CD8-positive, alpha-beta T cell (primary cell): ENCODE measurements at places on chromosomes 6 and 20.
A peak's percentile ranks its signal among the peaks of the same experiment; 100 is the strongest.

GRCh38 chr6:31769684-31770371 lies 7.3 kb downstream of the VWA7 start:
- DNase-seq = peak; percentile 64

DNA sequence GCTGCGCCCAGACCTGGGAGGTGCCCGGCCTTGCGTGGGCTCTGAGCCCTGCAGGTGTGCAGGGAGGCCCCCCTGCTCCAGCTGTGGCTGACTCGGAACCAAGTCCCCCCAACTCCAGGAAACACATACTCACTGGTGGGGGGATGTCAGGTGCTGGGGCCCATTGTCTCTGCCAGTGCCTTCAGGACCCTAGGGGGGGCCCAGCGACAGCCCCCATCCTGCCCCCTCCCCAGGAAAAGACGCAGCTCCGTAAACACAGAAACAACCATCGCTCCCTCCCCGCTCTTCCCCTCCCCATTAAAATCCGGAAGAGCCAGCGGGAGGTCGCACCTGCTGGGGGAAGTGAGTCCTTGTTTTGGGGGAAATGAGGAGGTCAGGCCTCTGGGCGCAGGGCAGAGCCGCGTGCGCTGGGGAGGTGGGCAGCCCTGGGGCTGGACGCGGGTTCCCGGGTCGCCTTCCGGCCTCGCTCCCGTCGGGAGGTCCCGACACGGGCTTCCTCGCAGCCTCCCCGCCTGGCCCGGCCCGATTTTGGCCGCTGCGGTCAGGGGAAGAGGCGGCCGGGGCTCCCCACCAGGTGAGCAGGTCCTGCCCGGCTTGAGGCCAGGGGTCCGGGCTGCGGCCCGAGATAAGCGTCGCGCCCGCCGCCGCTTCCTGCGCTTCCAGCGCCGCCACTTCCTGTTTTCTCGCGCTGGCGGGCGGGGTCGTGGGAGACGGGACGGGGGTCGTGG lies 6.2 kb downstream of the C20orf204 start:
- no peak for DNase-seq

- no peak for DNase-seq
Observed at GRCh38 chr6:38086346-38086745, 266.8 kb downstream of the ZFAND3 start.

- DNase-seq = peak; percentile 10
Observed at GRCh38 chr6:163711615-163712565, 297.4 kb downstream of the QKI start.

DNA sequence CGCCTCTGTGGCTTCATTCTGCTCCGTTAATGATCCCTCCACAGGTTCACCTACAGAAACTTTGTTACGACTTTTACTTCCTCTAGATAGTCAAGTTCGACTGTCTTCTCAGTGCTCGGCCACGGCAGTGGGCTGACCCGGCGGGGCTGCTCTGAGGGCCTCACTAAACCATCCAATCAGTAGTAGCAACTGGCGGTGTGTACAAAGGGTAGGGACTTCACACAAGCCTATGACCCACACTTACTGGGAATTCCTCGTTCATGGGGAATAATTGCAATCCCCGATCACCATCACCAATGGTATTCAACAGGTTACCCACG lies 1959.2 kb upstream of the DEFB115 start:
- DNase-seq = no peak

DNA sequence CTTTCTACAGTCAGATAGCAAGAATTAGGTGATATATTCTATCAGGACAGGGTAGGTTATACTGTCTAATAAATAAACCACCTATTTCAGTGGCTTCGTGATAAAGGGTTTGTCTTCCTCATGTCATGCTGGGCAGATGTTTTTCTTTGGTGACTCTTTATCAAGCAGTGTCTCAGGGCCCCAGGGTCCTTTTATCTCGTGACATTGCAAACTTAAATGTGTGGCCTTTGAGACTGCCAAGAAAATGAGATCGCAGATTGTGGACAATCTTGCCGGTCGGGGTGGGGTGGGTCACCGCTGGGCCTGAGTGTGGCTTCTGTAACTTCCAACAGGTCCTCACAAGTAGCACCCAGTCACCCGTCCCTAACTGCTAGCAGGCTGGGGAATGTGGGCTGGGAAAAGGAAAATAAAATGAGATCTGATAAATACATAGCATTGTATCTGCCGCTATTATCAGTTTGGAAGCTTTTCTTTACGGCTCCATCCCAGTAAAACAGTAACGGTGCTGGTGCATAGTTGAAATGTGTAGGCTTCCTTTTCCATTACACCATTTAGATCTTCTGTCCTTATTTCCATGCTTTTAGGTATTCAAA lies 50.5 kb upstream of the BMP6 start:
- no peak for DNase-seq

DNA sequence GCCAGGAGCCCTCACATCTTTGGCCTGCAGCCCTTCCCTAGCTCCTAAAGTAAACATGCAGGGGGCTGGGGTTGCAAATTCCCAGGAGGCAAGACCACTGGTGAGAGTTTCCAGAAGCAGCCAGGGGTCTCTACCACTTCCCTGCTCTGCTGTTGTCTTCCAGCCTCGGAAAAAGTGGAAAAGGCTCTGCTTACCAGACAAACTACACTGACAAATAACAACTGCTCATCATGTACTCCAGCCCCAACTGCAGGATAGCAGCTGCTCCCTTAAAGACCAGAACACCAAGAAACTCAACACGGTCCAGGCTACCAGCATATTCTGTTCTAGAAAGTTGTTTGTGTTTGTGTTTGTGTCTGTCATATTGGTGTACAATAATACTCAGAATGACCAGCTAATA lies 187.5 kb upstream of the MARCKS start:
- no peak for DNase-seq

DNA sequence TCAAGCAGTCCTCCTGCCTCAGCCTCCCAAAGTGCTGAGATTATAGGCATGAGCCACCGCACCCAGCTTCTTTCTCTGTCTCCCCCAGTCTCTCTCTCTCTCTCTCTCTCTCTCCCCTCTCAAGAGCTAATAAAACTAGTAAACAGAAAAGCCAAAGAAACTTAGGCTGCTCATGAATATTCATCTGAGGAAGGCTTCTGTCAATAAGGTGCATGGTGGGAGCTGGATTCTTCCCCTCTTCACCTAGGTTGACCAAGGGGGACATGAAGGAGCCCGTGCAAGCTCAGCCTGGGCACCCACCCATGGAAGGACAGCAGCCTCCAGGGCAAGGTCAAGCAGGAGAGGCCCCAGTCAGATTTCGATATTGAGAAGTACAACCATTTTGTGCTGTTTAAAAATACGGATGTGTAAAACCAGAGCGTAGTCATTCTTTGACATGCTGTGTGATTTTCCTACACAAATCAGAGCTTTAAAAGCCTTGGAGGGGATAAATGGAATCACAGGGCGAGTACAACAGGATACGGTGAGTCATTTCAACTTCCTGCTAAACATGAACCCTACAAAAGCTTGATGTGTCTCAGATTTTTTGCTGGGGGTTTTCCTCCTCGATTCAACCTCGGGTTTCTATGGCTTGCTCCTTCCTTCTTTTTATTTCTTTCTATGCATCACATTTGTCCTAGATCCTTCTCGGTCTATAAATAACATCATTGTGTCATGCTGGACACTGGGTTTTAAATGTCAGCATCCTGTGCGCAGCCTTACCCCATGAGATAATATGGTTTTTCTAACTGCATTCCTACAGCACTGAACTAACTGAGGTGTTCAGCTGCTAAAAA lies 368.9 kb upstream of the JARID2 start:
- DNase-seq = peak; percentile 14
